ENCODE measurements at places on chromosomes 11 and 22. TPM values are rescaled to one million over a fixed set of nuclear protein-coding genes. Genes with fewer than 3 reads are reported as not detected.

The OR8G5 gene
- not detected for total RNA-seq

The NXPE1 gene
- not detected for total RNA-seq

The LRRC74B gene
- not detected for total RNA-seq

The CNTF gene
- 2.1 TPM for total RNA-seq

The C11orf91 gene
- total RNA-seq, result 0.35 TPM

The SCGB1C1 gene
- total RNA-seq, result not detected

Data from GM12878 (cell line).